Stomach (tissue), 19 donors: ENCODE measurements at places on chromosomes 7 and 10. TPM values are rescaled to one million over a fixed set of nuclear protein-coding genes. Genes with fewer than 3 reads are reported as not detected.

GRCh38 chr7:135238112-135238744 lies 4.6 kb downstream of the STRA8 start:
- no peaks in the 10 kb centered on the region for H3K4me1 ChIP-seq
- DNase-seq: no peak
- no peak overlapping the region for H3K27ac ChIP-seq
- H3K27me3 ChIP-seq: peaks cover 6% of the 10 kb centered on the region

GRCh38 chr10:119370111-119370741 lies 162.9 kb downstream of the GRK5 start:
- H3K4me1 ChIP-seq: peaks cover 36% of the 10 kb centered on the region
- no peaks in the 10 kb centered on the region for H3K27me3 ChIP-seq
- no peaks in the 10 kb centered on the region for H3K36me3 ChIP-seq
- H3K27ac ChIP-seq: peak overlapping the region; percentile 86
- no peak overlapping the region for H3K4me3 ChIP-seq
- DNase-seq: no peak

The LFNG gene
- 8.0 TPM for total RNA-seq

DNA sequence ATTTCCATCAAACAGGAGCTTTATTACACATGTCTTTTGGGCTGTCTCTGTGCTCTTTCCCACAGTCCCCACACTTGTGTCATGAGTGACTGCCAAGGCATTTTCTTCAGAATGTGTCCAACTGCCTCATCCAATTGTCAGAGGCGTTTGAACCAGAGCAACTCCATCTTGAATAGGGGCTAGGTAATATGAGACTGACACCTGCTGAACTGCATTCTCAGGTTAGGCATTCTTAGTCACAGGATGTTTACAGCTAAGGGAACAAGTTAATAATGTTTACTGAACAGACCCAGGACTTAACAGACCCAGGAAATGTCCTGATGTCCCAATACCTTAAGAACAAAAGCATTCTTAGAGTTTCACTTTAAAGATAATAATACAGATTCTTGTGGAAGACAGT lies 595.5 kb downstream of the REEP3 start:
- H3K36me3 ChIP-seq: no peaks in the 10 kb centered on the region
- DNase-seq: no peak
- no peaks in the 10 kb centered on the region for H3K27me3 ChIP-seq

GRCh38 chr10:48444861-48445841 lies 138.7 kb downstream of the MAPK8 start:
- H3K4me1 ChIP-seq: no peaks in the 10 kb centered on the region
- H3K4me3 ChIP-seq: no peak overlapping the region
- DNase-seq: peak; percentile 48
- H3K36me3 ChIP-seq: no peaks in the 10 kb centered on the region

- no peaks in the 10 kb centered on the region for H3K4me1 ChIP-seq
- no peak overlapping the region for H3K27ac ChIP-seq
- no peaks in the 10 kb centered on the region for H3K36me3 ChIP-seq
Measured at GRCh38 chr7:40498924-40499510, 364.2 kb downstream of the SUGCT start.

DNA sequence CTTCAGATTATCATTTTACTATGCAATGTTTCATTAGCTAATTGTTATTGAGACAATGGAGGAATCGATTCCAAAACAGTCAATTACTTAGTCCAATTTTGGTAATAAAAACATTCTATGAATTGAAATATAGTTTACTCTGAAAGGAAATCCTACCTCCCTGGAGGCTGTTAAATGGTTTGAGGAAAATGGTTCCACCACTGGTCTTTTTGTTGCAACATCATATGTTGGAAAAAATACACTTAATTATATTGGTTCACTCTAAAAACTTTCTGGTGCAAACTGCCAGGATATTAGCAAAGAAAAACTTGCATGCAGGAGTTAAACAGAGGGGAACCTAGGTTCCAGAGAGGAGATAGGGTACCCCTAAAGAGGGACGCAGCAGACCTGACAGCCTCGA lies 267.3 kb upstream of the LYZL1 start:
- H3K36me3 ChIP-seq: no peaks in the 10 kb centered on the region
- no peak overlapping the region for H3K27ac ChIP-seq
- no peaks in the 10 kb centered on the region for H3K4me1 ChIP-seq
- no peaks in the 10 kb centered on the region for H3K27me3 ChIP-seq
- H3K4me3 ChIP-seq: no peak overlapping the region

DNA sequence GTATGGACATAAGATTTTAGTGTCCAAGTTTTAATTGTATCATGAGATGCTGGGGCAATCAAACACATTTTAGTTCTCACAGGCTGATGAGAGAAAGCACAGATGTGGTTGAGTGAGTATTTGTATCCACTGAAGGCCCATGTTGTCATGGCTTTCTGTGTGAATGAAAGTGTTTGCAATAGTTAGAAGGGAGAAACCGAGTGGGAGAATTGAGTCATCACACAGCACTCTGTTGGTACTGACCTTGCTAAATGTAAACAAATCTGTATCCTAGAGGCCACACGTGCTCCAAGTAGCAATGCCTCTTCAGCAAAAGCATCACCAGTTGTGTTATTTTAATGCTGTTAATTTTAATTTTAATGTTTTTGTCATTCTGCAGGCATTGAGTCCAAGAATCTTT lies 121.2 kb downstream of the EMX2 start:
- no peak for DNase-seq
- no peak overlapping the region for H3K4me3 ChIP-seq
- H3K27me3 ChIP-seq: no peaks in the 10 kb centered on the region
- H3K27ac ChIP-seq: no peak overlapping the region
- no peaks in the 10 kb centered on the region for H3K4me1 ChIP-seq

DNA sequence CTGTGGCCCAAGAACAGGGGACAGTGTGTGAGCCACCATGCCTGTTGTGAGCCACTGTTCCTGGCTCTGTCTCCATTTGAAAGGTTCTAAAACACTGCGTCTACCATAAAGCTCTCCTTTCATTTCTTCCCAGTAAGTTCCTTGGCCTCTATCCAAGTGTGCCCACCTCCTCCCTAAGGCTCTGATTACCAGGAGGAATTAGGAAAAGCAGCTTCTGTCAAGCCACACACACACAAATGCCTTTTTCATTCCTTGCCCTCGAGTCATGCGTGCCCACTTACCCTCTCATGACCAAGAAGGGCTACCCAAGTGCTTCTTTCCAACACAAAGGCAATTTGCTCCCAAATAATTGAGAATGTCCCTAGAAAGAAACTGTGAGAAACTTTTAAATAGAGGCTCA lies 70.8 kb upstream of the PARD3 start:
- H3K36me3 ChIP-seq: no peaks in the 10 kb centered on the region
- no peak overlapping the region for H3K4me3 ChIP-seq
- H3K27ac ChIP-seq: no peak overlapping the region
- H3K4me1 ChIP-seq: no peaks in the 10 kb centered on the region
- DNase-seq: no peak

The PALD1 gene
- 14.7 TPM for total RNA-seq
